ENCODE measurements at places on chromosomes 11 and 22.

DNA sequence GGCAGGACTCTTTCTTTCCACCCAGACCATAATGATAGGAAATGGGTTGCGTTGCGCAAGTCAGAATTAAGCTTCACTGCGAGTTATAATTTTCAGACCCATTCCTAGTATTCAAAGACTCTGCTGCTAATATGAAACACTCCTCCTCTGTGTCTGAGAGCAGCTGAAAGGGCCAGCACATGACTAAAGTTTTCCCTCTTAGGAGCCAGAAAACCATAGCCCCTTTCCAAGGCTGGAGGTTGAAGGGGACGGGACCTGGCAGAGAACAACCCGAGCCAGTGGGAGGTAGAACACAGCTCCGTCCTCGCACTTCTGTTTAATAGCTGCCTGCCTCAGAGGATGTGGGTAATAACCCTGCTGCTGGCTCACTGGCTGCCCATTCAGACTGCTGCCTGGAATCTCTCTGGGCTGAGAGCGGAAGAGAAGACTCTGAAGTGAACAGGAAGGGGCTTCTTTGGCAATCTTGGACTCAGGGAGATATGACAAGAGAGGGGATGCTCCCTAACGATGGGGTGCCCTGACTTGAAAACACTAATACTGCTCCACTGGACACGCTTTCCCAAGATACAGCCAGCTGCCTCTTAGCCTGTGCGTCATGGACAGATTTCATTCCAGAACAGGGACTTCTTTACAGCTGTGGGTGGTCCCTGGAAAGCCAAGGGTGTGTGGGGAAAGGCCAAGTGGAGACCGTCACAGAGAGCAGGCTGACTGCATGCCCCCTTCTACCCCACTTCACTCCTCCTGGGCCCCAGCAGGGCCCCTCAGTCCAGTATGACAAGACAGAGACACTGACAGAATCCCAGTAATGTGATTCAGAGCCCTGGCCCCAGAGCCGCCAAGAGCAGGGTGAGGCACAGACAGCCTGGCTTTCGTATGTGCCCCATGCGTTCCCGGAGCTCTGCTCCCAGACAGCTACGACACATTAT is 156.9 kb downstream of the FEZ1 start:
- DNase-seq = no peak

GRCh38 chr11:91560434-91560833 is 664.2 kb upstream of the FAT3 start:
- no peak for DNase-seq

- DNase-seq = no peak
These were observed 252.9 kb downstream of the BLID start for GRCh38 chr11:121863126-121863525.

- no peak for DNase-seq
These were observed 858 bp downstream of the OAF start for GRCh38 chr11:120211522-120212258.

Measured in stimulated activated CD8-positive, alpha-beta memory T cell treated with anti-CD3 and anti-CD28 coated beads, Interleukin-7, amount 100 ng/mL, for 1 hour (primary cell).